ENCODE measurements at places on chromosomes 2 and 18.

- no peaks in the 10 kb centered on the region for H3K27me3 ChIP-seq
Measured at GRCh38 chr2:71629771-71630453, 176.6 kb downstream of the DYSF start.

DNA sequence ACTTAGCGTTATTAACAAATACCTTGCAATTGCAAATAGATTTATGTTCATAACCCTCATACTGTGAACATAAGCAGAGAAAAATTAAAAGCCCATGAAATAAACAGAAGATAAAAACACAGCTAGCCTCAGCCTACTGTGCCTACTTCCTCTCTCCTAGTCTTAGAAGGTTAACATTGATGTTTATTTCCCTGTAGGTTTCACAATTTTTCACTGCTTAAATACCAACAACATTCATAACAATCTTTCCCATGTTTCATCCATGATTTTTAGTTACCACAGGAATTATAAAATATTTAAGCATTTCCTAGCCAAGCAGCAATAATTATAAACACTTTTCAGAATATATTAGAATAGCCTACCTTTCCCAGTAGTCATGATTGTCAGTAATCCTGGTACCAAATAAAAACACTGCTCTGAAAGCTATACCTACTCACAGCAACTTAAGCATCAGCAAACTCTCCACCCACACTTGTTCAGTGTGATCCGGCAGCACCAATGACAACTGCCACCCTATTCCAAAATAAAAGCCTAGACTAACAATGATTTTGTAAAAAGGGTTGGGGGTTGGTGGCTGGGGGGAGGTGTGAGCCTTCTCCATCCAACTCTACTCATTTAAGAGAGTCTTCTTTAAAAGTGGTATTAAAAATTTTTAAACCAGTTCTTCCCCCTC lies 40.6 kb upstream of the RNU4ATAC start:
- H3K4me1 ChIP-seq, result peaks cover 21% of the 10 kb centered on the region
- H3K36me3 ChIP-seq, result no peaks in the 10 kb centered on the region
- no peaks in the 10 kb centered on the region for H3K27me3 ChIP-seq
- no peak overlapping the region for H3K27ac ChIP-seq
- DNase-seq, result no peak

GRCh38 chr2:207275779-207276178 lies 110.0 kb upstream of the KLF7 start:
- H3K4me1 ChIP-seq, result no peaks in the 10 kb centered on the region
- no peaks in the 10 kb centered on the region for H3K36me3 ChIP-seq
- H3K27me3 ChIP-seq, result no peaks in the 10 kb centered on the region
- no peak for DNase-seq

DNA sequence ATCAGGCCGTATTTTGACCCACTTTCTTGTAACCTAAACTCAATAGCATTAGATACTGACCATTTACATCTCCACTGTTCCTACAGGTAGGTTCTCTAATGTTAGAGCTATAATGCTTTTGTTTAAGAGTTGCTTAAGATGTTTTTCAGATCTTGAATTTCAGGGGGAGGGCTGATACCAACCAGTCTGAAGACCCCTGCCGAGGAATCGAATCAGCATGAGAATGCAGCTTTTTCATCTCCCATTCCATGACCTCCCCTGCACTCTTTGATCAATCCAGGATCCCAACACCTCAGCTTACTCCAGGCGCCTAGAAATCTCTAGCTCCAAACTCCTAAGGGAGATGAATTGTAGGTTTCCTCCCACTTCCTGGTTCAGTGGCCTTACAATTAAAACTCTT lies 120.5 kb upstream of the MC4R start:
- H3K4me3 ChIP-seq, result no peak overlapping the region
- H3K27ac ChIP-seq, result no peak overlapping the region
- no peak for DNase-seq

GRCh38 chr2:61419129-61419528 lies 51.8 kb downstream of the USP34 start:
- H3K4me1 ChIP-seq, result peaks cover 62% of the 10 kb centered on the region
- H3K36me3 ChIP-seq, result no peaks in the 10 kb centered on the region

GRCh38 chr2:27263287-27264252 lies 723 bp upstream of the SLC30A3 start:
- peak; percentile 19 for DNase-seq
- peaks cover 23% of the 10 kb centered on the region for H3K4me1 ChIP-seq
- no peak overlapping the region for H3K27ac ChIP-seq
- H3K4me3 ChIP-seq, result peak overlapping the region; percentile 23
- peaks cover 37% of the 10 kb centered on the region for H3K27me3 ChIP-seq
- no peaks in the 10 kb centered on the region for H3K36me3 ChIP-seq

DNA sequence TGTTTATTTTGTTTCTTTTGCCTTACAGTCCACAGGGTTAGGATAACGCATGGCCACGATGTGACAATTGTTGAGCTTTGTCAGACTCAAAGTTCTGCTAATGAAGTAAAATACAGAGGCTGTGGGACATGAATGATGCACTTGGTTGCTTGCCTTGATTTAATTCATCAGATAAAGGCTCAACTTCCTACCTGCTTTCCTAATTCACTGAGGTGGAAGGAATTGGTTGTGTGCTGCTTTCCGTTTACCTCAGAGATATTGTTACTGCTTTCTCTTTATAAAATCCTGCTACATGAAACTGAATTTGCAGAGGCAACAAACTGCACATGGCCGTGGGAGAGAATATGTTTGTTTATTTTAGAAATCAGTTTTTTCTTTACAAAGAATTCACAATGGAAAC lies 6.6 kb downstream of the RIT2 start:
- H3K4me3 ChIP-seq, result no peak overlapping the region
- no peaks in the 10 kb centered on the region for H3K4me1 ChIP-seq
- H3K27me3 ChIP-seq, result no peaks in the 10 kb centered on the region

- no peak for DNase-seq
- H3K27ac ChIP-seq, result no peak overlapping the region
- H3K27me3 ChIP-seq, result no peaks in the 10 kb centered on the region
- H3K36me3 ChIP-seq, result no peaks in the 10 kb centered on the region
Measured at GRCh38 chr2:30989746-30990145, 148.5 kb downstream of the GALNT14 start.

GRCh38 chr18:31190919-31191318 lies 28.3 kb upstream of the DSC1 start:
- no peak overlapping the region for H3K27ac ChIP-seq
- no peaks in the 10 kb centered on the region for H3K36me3 ChIP-seq
- no peaks in the 10 kb centered on the region for H3K4me1 ChIP-seq
- no peaks in the 10 kb centered on the region for H3K27me3 ChIP-seq
- DNase-seq, result no peak
- no peak overlapping the region for H3K4me3 ChIP-seq

GRCh38 chr2:109707281-109708147 lies 86.6 kb upstream of the RGPD5 start:
- no peak for DNase-seq
- H3K36me3 ChIP-seq, result no peaks in the 10 kb centered on the region
- H3K27me3 ChIP-seq, result no peaks in the 10 kb centered on the region
- no peaks in the 10 kb centered on the region for H3K4me1 ChIP-seq
- no peak overlapping the region for H3K27ac ChIP-seq

DNA sequence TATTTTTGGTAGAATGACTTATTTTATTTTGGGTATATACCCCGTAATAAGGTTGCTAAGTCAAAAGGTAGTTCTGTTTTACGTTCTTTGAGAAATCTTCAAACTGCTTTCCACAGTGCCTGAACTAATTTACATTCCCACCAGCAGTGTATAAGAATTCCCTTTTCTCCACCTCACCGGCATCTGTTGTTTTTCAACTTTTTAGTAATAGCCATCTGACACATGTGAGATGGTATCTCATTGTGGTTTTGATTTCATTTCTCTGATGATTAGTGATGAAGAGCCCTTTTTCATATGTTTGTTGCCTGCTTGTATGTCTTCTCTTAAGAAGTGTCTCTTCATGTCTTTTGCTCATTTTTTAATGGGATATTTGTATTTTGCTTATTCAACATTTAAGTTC lies 215.2 kb upstream of the TFPI start:
- no peak overlapping the region for H3K4me3 ChIP-seq
- DNase-seq, result no peak
